Bronchial epithelial cell (primary cell): ENCODE measurements at places on chromosomes 2 and 18.
A peak's percentile ranks its signal among the peaks of the same experiment; 100 is the strongest.

GRCh38 chr2:24353364-24353763, 7.0 kb downstream of the ITSN2 start:
- no peak for DNase-seq

GRCh38 chr2:179818546-179818945, 42.9 kb downstream of the ZNF385B start:
- DNase-seq, result peak; percentile 33

- DNase-seq, result peak; percentile 61
Measured at GRCh38 chr2:109126501-109126860, 2.5 kb upstream of the SH3RF3 start.

GRCh38 chr2:197307933-197308521, 2.6 kb downstream of the ANKRD44 start:
- DNase-seq, result no peak

- no peak for DNase-seq
Measured at GRCh38 chr2:99613980-99614379, 124.2 kb upstream of the REV1 start.
